ENCODE measurements at places on chromosomes 2 and 18. TPM values are rescaled to one million over a fixed set of nuclear protein-coding genes. Genes with fewer than 3 reads are reported as not detected.

Gene LBX2
- 1.4 TPM for total RNA-seq

Gene ESPNL
- 7.5 TPM for total RNA-seq

Gene DLGAP1
- 93.8 TPM for total RNA-seq

Gene RGPD3
- 13.9 TPM for total RNA-seq

Gene CRYGC
- not detected for total RNA-seq

Gene CMPK2
- total RNA-seq = 16.1 TPM

Gene MOGAT1
- total RNA-seq = not detected

Gene LHCGR
- total RNA-seq = 7.5 TPM

Gene SMYD1
- total RNA-seq = 2.4 TPM

Gene NDC80
- total RNA-seq = 8.4 TPM

GRCh38 chr2:128280901-128281321 is 37.8 kb downstream of the HS6ST1 start:
- H3K4me1 ChIP-seq = peaks cover 37% of the 10 kb centered on the region
- H3K36me3 ChIP-seq = no peaks in the 10 kb centered on the region
- H3K27ac ChIP-seq = peak overlapping the region; percentile 64
- H3K4me3 ChIP-seq = no peak overlapping the region

DNA sequence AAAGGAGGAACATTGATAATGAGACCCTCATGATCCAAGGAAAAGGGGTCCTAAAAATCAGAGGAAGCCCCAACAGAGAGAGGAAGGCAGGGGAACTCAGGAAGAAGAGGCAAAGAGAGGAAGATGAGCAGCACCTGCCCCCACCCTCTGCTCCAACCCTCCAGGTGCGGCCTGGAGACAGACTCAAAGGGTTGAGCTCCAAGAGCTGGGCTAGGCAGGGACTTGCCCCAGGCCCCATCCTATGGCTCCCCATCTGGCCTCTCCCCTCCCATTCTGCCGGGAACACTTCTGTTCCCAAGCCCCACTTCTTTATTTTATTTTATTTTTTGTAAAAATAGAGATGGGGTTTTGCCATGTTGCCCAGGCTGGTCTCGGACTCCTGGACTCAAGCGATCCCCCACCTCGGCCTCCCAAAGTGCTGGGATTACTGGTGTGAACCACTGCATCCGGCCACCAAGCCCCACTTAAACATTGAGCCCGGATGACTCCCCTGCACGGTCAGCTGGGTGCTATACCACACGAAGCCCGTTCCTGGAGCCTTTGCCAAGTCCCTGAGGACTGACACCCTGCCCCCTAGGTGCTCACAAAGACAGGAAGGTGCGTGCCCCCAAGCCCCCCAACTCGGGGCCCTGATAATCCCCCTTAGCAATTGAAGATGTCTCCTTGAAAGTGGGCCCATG is 3.8 kb upstream of the GPR55 start:
- no peaks in the 10 kb centered on the region for H3K27me3 ChIP-seq
- no peak for DNase-seq
- H3K4me1 ChIP-seq = peaks cover 17% of the 10 kb centered on the region
- H3K36me3 ChIP-seq = no peaks in the 10 kb centered on the region
- no peak overlapping the region for H3K4me3 ChIP-seq

- H3K27me3 ChIP-seq = no peaks in the 10 kb centered on the region
- no peak overlapping the region for H3K27ac ChIP-seq
- no peak for DNase-seq
- H3K4me1 ChIP-seq = no peaks in the 10 kb centered on the region
Measured at GRCh38 chr2:56918790-56919189, 735.0 kb downstream of the CCDC85A start.

DNA sequence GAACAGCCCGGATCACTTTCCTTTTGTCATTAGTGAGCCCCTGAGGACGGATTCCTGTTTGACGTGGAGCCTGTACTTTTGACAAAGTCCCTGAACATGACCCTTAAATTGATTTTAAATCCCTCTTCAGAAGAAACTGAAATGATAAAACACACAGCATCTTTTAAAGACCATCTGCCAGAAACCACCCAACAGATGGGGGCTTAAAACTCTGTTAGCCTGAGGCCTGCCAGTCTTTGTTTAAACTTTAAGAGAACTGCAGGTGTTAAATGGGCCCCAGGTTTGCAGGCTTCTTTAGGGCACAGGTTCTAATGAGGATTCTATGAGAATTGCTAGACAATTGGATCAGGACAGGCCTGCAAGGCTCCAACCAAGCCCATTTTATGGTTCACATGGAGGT is 177.9 kb downstream of the ALK start:
- no peaks in the 10 kb centered on the region for H3K4me1 ChIP-seq
- DNase-seq = no peak
- no peaks in the 10 kb centered on the region for H3K36me3 ChIP-seq

- H3K27ac ChIP-seq = no peak overlapping the region
- H3K4me3 ChIP-seq = no peak overlapping the region
- no peaks in the 10 kb centered on the region for H3K4me1 ChIP-seq
- no peak for DNase-seq
Measured at GRCh38 chr2:170362871-170363631, 185.1 kb downstream of the MYO3B start.

DNA sequence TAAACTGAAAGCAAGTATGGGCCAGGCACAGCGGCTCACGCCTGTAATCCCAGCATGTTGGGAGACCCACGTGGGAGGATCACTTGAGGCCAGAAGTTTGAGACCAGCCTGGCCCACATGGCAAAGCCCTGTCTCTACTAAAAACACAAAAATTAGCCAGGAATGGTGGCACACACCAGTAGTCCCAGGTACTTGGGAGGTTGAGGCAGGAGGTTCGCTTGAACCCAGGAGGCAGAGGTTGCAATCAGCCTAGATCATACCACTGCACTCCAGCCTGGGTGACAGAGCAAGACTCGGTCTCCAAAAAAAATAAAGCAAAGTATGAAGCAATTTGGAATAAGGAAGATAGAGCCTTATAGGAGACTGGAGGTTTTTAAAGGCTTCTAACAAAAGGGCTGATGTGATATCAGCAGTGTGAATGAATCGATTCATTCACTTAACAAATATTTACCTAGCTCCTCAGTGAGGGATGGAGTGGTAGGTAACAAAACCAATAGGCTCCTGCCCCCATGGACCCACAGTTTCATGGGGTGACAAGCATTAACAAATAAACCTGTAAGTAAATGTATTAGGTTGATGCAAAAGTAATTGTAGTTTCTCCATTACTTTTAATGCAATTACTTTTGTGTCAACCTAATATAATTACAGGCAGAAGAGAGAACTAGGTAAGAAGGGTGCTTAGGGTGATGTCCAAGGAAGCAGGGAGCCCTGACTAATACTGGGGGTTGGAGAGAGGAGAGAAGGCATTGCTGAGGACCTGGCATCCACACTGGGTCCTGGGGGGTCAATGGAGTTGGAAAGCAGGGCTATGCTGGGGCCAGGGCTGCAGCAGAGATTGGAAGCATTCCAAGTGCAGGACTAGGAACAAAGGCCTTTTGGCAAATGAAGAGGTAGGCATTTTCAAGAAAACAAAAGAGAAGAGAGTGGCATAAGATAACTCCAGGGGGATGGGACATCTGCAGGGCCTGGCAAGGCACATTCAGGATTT is 195.4 kb upstream of the ARL4C start:
- H3K4me1 ChIP-seq = no peaks in the 10 kb centered on the region
- DNase-seq = no peak
- H3K27ac ChIP-seq = no peak overlapping the region
- H3K4me3 ChIP-seq = no peak overlapping the region
- H3K27me3 ChIP-seq = no peaks in the 10 kb centered on the region

DNA sequence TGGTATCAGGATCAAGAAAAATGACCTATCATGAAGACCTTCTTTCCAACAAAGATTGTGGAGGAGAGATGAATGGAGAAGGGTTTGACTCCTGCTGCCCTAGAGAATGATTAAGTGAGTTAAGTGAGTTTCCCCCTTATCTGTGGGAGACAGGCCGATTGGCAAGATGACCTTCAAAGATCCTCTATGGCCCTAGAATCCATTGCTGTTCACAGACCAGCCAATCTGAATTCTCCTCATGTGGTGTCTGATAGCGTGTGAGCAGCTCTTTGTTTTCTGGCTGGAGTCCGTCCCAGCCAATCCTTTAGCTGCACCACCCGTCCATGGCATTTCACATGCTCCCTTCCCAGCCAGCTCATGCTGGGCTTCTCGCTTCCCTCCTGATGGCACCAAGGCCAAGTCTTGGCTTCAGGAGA is 79.4 kb downstream of the MARCHF4 start:
- H3K27ac ChIP-seq = no peak overlapping the region
- no peaks in the 10 kb centered on the region for H3K27me3 ChIP-seq
- no peaks in the 10 kb centered on the region for H3K4me1 ChIP-seq
- H3K36me3 ChIP-seq = no peaks in the 10 kb centered on the region

GRCh38 chr2:48066000-48066399 is 159.7 kb upstream of the FBXO11 start:
- H3K27ac ChIP-seq = no peak overlapping the region
- H3K36me3 ChIP-seq = no peaks in the 10 kb centered on the region
- H3K4me3 ChIP-seq = no peak overlapping the region
- no peaks in the 10 kb centered on the region for H3K4me1 ChIP-seq

GRCh38 chr2:149258531-149258930 is 71.9 kb upstream of the LYPD6 start:
- no peak overlapping the region for H3K27ac ChIP-seq
- H3K27me3 ChIP-seq = no peaks in the 10 kb centered on the region
- no peaks in the 10 kb centered on the region for H3K36me3 ChIP-seq
- no peaks in the 10 kb centered on the region for H3K4me1 ChIP-seq

DNA sequence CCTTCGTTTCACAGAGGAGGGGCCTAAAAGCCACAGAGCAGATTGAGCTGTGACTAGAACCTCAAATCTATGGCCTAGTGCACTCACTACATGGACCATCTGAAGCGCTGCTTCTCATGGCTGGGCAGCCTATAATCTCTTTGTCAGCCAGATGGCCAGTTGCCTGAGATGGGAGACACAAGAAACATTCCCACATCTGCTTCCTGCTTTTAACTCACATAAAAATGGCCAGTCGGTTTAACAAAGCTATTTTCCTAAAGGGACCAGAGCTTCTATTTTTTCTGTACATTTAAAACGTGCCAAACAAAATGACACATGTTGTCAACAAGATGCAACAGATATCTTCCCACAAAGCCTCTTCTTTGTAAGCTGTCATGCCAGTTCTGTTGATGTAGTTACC is 173.8 kb downstream of the GFPT1 start:
- DNase-seq = no peak
- no peak overlapping the region for H3K4me3 ChIP-seq
- H3K27me3 ChIP-seq = no peaks in the 10 kb centered on the region
- H3K27ac ChIP-seq = no peak overlapping the region
- no peaks in the 10 kb centered on the region for H3K36me3 ChIP-seq

GRCh38 chr2:164523726-164524125 is 97.6 kb downstream of the GRB14 start:
- no peaks in the 10 kb centered on the region for H3K27me3 ChIP-seq
- H3K36me3 ChIP-seq = no peaks in the 10 kb centered on the region
- H3K4me3 ChIP-seq = no peak overlapping the region
- no peak overlapping the region for H3K27ac ChIP-seq
- DNase-seq = no peak

- no peaks in the 10 kb centered on the region for H3K36me3 ChIP-seq
- H3K27ac ChIP-seq = no peak overlapping the region
- H3K27me3 ChIP-seq = no peaks in the 10 kb centered on the region
- H3K4me1 ChIP-seq = no peaks in the 10 kb centered on the region
- DNase-seq = no peak
Measured at GRCh38 chr2:126220331-126220730, 435.6 kb upstream of the GYPC start.

DNA sequence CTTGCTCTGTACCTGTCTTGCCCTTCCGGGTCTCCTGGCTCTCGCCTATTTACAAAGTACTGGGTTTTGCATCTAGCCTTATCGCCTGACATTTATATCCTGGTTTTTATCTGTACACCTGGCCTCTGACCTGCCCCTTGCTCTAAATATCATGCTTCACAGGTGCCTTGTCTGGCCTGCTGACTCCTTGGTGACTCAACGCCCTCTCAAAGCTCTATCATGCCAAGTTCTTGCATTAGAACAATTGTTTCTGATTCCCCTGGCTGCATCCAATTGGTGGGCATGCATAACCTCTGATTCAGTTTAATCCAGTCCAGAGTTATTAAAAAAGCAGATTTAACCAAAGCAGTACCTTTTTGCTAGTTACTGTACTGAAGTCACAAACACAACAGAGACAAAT is 113.9 kb upstream of the CCDC68 start:
- DNase-seq = no peak
- no peak overlapping the region for H3K27ac ChIP-seq
- no peak overlapping the region for H3K4me3 ChIP-seq

GRCh38 chr2:127143841-127144782 is 37.2 kb upstream of the BIN1 start:
- H3K4me1 ChIP-seq = peaks cover 17% of the 10 kb centered on the region
- H3K27me3 ChIP-seq = no peaks in the 10 kb centered on the region
- peak overlapping the region; percentile 42 for H3K27ac ChIP-seq
- H3K36me3 ChIP-seq = no peaks in the 10 kb centered on the region

GRCh38 chr18:6837904-6838303 is 108.4 kb downstream of the ARHGAP28 start:
- H3K27ac ChIP-seq = no peak overlapping the region
- H3K36me3 ChIP-seq = no peaks in the 10 kb centered on the region

DNA sequence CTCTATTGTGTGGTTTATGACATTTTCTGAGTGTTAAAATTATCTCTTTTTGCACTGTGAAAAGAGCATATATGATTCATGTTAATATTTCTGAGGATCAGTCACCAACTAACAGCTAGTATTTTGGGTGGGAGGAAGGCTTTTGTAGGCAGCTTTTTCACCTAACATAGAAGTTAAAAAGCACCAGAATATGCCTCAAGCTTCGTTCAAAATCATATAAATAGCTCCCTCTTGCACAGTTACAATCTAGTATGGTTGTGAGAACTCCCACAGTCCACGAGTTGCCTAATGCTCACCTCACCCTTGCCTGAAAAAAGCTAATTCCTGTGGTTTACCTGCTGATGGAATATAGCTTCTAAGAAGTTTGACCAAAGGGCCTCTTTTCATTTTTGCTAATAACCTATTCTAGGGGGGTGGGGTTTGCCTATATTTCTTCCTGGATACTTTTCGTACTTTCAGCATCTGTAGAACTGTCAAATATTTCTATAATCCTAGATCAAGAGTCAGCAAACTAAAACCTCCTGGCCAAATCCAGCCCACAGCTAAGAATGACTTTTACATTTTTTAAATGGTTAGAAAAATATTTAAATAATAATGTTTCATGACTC is 167.1 kb upstream of the FOSL2 start:
- no peak for DNase-seq
- H3K36me3 ChIP-seq = no peaks in the 10 kb centered on the region
- peaks cover 8% of the 10 kb centered on the region for H3K4me1 ChIP-seq
- no peak overlapping the region for H3K4me3 ChIP-seq

DNA sequence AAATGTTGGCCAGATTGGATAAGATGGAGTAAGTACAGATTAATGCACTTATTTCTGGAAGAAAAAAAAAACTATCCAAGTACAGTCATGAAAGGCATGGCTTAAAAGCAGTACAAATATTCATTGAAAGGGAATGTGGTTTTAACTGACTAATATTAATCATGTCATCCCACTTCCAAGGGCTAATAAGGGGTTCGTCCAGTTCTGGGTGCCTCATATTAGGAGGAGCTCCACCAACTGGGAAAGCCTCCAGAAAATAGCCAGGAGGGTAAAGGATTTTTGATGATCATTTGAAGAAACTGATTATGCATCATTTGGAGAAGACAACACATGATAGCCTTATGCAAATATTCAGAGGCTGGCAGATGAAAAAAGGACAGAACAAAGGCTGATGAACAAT is 115.2 kb upstream of the ARL5A start:
- no peak overlapping the region for H3K27ac ChIP-seq
- no peaks in the 10 kb centered on the region for H3K4me1 ChIP-seq
- no peak for DNase-seq
- no peaks in the 10 kb centered on the region for H3K36me3 ChIP-seq
- no peaks in the 10 kb centered on the region for H3K27me3 ChIP-seq
- no peak overlapping the region for H3K4me3 ChIP-seq

GRCh38 chr2:166897666-166898065 is 9.4 kb downstream of the XIRP2 start:
- H3K4me1 ChIP-seq = no peaks in the 10 kb centered on the region
- no peaks in the 10 kb centered on the region for H3K36me3 ChIP-seq
- H3K27me3 ChIP-seq = no peaks in the 10 kb centered on the region
- H3K4me3 ChIP-seq = no peak overlapping the region
